ENCODE measurements at places on chromosomes 11 and 22. TPM values are rescaled to one million over a fixed set of nuclear protein-coding genes. Genes with fewer than 3 reads are reported as not detected.

DNA sequence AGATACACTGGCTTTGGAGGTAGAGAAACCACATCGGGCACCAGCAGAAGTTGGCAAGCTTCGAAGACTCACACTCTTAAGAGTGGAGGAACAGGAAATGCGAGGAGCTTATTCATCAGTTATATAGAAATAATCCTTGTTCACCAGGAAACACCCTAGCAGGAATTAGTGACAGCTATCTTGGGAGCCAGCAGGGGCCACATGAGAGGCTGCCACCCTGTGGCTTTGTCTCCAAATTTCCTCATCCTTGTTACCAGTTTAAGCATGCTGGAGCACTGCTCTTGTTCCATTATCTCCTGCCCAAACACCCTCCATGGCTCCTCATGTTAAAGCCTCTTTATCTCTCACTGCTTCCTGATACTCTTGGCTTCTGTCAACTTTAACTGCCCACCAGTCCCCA lies 131.0 kb downstream of the PLEKHA7 start:
- DNase-seq = no peak
- no peaks in the 10 kb centered on the region for H3K27me3 ChIP-seq
- H3K4me1 ChIP-seq = no peaks in the 10 kb centered on the region
- H3K4me3 ChIP-seq = no peak overlapping the region
- no peaks in the 10 kb centered on the region for H3K36me3 ChIP-seq

Gene NDUFC2
- 182 TPM for total RNA-seq

GRCh38 chr22:18064636-18065035 lies 13.2 kb upstream of the PEX26 start:
- H3K4me3 ChIP-seq = no peak overlapping the region
- H3K27me3 ChIP-seq = no peaks in the 10 kb centered on the region
- peaks cover 59% of the 10 kb centered on the region for H3K4me1 ChIP-seq

Gene TMPRSS13
- not detected for total RNA-seq

DNA sequence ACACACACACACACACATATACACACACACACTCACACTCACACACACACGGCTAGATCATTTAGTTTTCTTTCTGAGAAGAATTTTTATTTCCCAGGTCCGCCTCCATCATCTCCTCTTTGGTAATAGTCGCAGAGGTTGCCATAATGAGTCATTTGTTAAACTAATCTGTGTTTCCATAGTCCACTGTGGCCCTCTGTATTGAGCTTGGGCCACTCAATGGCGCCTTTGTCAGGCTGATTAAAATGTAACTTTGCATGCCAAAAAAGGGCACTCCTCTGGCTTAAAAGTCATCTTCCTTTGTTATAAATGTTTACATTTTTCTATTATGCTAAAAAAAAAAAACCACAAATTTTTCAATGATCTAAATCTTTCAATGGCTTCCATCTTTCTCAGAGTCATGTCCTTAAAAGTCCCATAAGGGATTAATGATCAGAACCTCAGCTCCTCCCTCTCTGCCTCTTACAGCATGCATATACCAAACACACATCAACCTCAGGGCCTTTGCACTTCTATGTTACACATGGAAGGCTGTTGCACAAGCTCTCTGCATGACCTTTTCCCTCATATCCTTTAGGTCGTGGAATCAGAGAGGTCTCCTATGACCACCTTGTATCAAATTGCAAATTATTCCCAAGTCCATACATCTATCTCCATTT lies 35.3 kb downstream of the EHF start:
- no peak overlapping the region for H3K4me3 ChIP-seq
- H3K4me1 ChIP-seq = peaks cover 3% of the 10 kb centered on the region
- no peak overlapping the region for H3K27ac ChIP-seq
- peaks cover 15% of the 10 kb centered on the region for H3K27me3 ChIP-seq
- DNase-seq = no peak
- H3K36me3 ChIP-seq = no peaks in the 10 kb centered on the region

Gene SYT12
- 1.7 TPM for total RNA-seq

- peaks cover 2% of the 10 kb centered on the region for H3K36me3 ChIP-seq
- DNase-seq = no peak
- H3K27ac ChIP-seq = peak overlapping the region; percentile 90
- peak overlapping the region; percentile 33 for H3K4me3 ChIP-seq
- H3K4me1 ChIP-seq = peaks cover 66% of the 10 kb centered on the region
Measured at GRCh38 chr11:11416917-11417316, 63.9 kb upstream of the CSNK2A3 start.

Gene TIMP3
- total RNA-seq = 36.2 TPM

DNA sequence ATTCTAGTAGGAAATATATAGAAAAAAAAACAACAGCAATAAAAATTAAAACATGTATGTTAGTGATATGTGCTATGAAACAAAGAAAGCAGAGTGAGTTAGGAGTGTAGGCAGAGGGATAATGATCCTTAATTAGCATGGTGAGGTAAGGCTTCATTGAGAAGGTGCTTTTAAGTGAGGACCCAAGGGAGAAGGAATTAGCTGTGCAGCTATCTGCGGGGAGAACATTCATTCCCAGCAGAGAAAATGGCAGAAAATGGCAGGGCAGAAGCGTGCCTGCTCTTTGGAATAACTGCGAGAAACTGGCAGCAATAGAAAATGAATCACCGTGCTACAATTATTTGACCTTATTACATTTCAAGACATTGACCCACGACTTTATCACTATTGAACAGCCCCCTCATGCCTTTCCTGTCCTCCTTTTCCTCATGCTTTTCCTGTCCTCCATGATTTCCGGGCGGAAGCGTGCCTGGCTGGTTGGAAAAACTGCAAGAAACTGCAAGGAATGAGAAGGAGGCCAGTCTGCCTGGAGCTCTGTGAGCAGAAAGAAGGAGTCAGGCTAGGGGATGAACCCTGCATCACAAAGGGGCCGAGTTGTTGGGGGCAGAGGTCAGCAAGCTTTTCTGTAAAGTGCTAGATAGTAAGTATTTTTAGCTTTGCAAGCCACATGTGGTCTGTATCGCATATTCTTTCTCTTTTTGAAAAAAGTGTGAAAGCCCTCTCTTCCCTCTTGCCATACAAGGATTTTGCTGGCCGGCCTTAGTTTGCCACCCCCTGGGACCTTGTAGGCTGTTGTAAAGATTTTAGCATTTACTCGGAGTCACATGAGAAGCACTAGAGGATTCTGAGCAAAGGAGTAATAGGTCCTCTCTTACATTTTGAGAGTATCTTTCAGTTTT lies 37.1 kb upstream of the SWAP70 start:
- H3K36me3 ChIP-seq = no peaks in the 10 kb centered on the region
- H3K4me3 ChIP-seq = no peak overlapping the region
- H3K27me3 ChIP-seq = no peaks in the 10 kb centered on the region
- peaks cover 11% of the 10 kb centered on the region for H3K4me1 ChIP-seq
- no peak overlapping the region for H3K27ac ChIP-seq

Gene CD3E
- total RNA-seq = not detected

DNA sequence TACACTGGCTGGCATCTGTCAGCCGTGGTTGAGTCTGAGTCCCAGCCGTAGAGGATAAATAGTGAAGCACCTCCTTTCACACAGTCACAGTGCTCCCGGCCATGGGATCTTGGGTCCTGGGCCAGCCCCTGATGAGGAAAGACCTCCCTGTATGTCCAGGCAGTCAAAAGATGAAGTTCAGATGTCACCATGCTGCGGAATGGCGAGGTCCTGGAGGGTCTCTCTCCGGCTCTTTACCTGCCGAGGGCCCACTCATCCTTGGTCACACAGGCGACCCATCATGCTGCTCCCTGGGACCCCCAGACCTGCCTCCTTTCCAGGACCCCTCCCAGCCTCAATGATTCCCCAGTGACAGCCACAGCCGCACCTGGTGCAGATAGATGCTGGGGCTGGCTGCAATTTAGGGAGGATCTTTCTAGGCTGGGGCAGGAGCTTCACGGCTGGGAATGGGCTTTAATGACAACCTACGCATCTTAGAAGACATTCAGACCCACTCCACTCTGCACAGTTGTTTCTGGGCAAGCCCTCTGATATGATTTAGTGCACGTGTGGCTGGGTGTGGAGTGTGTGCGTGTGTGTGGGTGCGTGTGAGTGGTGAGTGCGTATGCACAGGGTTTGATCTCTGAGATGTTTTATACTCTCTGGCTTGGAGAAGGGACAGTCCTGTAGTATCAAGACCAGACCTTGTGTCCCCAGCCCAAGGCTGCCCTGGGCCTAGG lies 79.7 kb downstream of the FBLN1 start:
- H3K27ac ChIP-seq = no peak overlapping the region
- H3K36me3 ChIP-seq = peaks cover 7% of the 10 kb centered on the region
- no peak for DNase-seq

DNA sequence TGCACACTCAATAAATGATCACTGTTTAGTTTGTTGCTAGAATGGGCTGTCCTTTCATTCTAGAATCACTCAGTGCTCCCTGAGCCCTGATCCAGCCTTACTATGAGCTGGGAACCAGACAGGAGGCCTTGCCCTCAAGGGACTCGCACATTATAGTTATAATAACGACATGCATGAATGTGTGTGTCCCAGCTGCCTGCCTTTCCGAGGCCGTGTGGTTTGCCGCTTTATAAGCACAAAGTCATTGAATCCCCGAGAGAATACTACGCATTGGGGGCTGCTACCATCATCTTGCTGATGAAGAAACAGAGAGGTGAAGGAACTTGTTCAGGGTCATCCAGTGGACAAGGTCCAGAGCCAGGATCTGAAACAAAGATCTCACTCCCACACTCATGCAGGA lies 75.7 kb downstream of the NFAM1 start:
- no peak for DNase-seq
- no peak overlapping the region for H3K4me3 ChIP-seq
- no peaks in the 10 kb centered on the region for H3K36me3 ChIP-seq
- H3K27me3 ChIP-seq = peaks cover 8% of the 10 kb centered on the region

Gene TAF10
- total RNA-seq = 100 TPM

- no peak overlapping the region for H3K4me3 ChIP-seq
- no peak overlapping the region for H3K27ac ChIP-seq
- peaks cover 11% of the 10 kb centered on the region for H3K27me3 ChIP-seq
- H3K4me1 ChIP-seq = no peaks in the 10 kb centered on the region
Measured at GRCh38 chr11:57097149-57097548, 84.6 kb upstream of the LRRC55 start.

GRCh38 chr22:28243539-28243938 lies 324.5 kb upstream of the PITPNB start:
- H3K27me3 ChIP-seq = no peaks in the 10 kb centered on the region
- H3K27ac ChIP-seq = peak overlapping the region; percentile 19
- H3K4me3 ChIP-seq = no peak overlapping the region
- H3K36me3 ChIP-seq = peaks cover 4% of the 10 kb centered on the region
- no peak for DNase-seq

- H3K4me1 ChIP-seq = no peaks in the 10 kb centered on the region
- H3K27ac ChIP-seq = no peak overlapping the region
- no peaks in the 10 kb centered on the region for H3K36me3 ChIP-seq
- no peak for DNase-seq
- no peaks in the 10 kb centered on the region for H3K27me3 ChIP-seq
Measured at GRCh38 chr22:17749605-17750395, 24.5 kb downstream of the BID start.

GRCh38 chr22:23504516-23504915 lies 75.6 kb downstream of the IGLL1 start:
- no peak overlapping the region for H3K4me3 ChIP-seq
- H3K4me1 ChIP-seq = no peaks in the 10 kb centered on the region
- H3K27ac ChIP-seq = no peak overlapping the region
- no peaks in the 10 kb centered on the region for H3K36me3 ChIP-seq
- H3K27me3 ChIP-seq = peaks cover 19% of the 10 kb centered on the region

DNA sequence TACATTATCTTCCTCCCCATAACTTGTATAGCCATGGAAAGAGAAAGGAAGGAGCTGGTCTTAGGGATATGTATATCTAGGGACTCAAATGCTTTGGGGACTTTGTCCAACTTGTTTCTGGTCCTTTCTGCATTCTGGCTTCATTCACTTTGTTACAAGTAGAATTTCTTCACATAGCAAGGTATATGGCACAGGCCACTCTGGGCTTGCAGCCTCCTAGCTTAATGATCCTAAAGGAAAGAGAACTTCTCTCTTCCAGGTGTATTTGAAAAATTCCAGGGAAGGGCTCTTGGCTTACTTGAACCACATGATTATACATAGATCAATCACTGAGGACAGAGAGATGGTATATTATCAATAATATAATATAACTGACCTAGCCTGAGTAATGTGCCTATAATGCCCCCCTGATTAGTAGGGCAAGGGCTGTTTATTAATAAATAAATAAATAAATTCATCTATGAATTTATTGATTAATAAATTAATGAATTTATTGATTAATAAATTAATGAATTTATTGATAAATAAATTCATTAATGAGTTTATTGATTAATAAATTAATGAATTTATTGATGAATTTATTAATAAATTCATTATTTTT lies 48.2 kb upstream of the CEP295 start:
- no peaks in the 10 kb centered on the region for H3K36me3 ChIP-seq
- no peaks in the 10 kb centered on the region for H3K4me1 ChIP-seq
- no peak overlapping the region for H3K4me3 ChIP-seq
- DNase-seq = no peak

GRCh38 chr22:30305519-30305905 lies 16.2 kb upstream of the CASTOR1 start:
- DNase-seq = no peak
- H3K27me3 ChIP-seq = no peaks in the 10 kb centered on the region
- H3K27ac ChIP-seq = no peak overlapping the region
- peaks cover 2% of the 10 kb centered on the region for H3K36me3 ChIP-seq
- peaks cover 56% of the 10 kb centered on the region for H3K4me1 ChIP-seq
- no peak overlapping the region for H3K4me3 ChIP-seq

DNA sequence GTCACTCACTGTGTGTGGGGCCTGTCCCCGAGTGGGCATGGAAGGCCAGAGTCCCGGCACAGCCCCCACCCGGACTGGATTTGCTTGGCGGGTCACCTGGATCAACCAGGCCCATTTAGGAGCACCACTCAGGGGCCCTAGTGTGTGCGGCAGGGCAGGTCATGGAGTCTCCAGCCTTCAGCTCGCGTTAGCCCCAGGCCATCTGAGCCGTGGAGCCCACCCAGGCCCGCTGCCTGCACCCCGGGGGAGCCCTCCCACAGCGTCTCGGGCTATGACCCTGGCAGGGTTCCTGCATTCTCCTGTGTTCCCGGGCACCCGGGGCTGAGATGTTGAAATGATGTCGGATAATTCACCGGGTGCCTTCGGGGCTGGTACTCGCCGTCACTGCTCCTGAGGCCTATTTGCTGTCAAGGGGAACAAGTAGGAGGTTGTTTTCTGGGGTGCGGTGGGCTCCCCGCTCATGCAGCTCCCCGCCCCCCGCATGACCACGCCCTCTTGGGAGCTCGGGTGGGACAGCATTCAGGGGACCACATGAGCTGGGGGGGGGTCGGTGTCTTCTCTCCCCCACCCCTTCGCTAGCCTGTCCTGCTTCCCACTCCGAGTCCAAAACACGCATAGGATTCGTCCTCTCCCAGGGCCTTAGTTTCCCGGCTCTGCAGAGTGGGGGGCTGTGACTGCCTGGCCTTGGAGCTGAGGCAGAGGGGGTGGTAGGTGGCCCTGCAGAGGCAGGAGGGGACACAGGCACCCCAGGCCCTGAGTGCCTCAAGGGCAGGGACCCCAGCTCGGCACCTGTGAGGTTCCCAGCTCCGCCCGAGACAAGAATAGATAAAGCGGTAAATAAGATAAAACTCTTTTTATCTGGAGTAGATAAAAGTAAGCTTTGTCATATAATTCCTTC lies 77.2 kb downstream of the KCNQ1 start:
- peak; percentile 82 for DNase-seq
- H3K36me3 ChIP-seq = no peaks in the 10 kb centered on the region
- H3K4me1 ChIP-seq = peaks cover under 1% of the 10 kb centered on the region
- H3K27me3 ChIP-seq = peaks cover 10% of the 10 kb centered on the region
- no peak overlapping the region for H3K27ac ChIP-seq

Gene IGF2
- total RNA-seq = 590 TPM

Measured in osteocyte (in vitro differentiated cells).